ENCODE measurements at places on chromosomes 4 and X.

DNA sequence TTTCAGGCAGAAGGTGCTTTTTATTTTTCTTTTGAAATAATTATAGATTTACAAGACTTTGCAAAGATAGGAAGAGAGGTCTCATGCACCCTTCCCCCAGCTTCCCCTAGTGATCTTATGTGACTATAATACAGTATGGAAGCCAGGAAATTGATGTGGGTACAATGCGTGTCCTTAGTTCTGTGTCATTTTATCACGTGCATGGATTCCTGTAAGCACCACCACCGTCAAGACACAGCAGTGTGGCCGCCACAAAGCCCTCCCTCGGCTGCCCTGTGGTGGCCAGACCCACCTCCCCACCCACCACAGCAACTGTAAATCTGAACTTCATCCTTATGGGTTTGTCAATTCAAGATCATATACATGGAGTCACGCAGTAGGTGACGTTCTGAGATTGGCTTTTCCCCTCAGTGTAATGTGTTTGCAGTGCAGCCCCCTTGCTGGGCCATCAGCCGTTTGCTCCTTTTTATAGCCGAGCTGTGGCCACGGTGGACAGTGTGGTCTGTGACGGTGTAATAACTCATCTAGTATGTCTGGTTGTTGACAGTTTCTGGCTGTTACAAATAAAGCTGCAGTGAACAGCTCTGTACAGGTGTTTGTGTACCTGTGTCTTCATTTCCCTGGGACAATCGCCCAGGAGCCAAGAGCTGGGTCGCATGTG lies 10.9 kb upstream of the HTRA3 start:
- DNase-seq = no peak

- no peak for DNase-seq
These were observed 8.9 kb upstream of the CDKL2 start for GRCh38 chr4:75639124-75639695.

- peak; percentile 87 for DNase-seq
These were observed 393.1 kb upstream of the ZFP42 start for GRCh38 chr4:187602339-187603092.

DNA sequence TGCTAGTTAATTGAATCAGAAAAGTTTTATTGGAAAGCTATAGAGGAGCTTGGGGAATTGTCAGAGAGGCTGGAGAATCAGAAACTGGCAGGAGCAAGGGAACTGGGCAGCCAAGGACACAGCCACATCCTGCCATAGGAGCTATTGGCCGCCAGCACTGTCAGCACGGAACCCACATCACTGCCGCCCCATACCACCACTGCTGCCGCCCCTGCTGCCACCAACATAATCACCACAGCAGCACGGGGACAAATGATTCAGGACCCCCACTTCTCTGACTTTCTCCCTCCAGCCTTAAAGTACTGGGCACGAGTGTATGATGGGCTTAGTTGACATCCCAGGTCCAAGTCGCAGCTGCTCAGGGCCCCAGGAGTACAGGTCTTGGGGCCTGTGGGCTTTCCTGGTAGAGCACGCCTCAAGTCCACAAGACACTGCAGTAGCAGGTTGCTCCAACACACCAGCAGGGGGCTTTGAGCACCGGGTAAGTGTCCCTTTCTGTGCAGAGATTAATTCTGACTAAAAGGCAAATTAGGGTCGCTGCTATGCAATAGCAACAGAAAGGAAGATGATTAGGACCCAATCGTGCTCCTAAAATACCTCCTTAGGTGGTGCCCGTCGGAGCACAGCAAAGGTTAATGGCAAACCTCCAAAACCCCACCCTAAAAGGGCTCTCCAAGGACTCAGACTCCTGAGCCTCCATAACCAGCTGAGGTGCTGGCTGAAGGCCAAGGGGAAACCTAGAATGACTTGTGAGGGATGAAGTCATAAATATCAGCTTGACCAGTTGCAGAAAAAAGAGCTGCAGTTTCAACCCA lies 6.9 kb downstream of the PJA1 start:
- peak; percentile 47 for DNase-seq

DNA sequence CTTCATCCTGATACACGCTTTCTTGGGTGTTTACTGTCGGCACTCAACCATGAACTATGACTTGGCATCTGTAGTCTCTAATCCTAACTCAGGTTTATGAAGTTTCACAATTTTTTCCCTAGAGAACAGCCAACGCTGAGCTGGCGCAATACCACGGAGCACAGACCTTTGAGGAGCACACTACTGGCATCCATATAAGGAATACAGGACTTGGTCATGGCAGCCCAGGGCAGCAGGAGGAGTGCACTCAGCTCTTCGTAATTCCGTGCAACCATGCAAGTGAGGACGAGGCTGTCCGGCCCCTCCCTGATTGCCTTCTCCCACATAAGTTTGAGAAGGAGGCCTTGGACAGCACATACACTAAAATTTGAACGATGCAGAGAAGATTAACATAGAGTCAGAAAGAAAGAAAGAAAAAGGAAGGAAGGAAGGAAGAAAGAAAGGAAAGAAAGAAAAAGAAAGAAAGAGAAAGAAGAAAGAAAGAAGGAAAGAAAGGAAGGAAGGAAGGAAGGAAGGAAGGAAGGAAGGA lies 41.0 kb upstream of the PDLIM5 start:
- DNase-seq = peak; percentile 44

DNA sequence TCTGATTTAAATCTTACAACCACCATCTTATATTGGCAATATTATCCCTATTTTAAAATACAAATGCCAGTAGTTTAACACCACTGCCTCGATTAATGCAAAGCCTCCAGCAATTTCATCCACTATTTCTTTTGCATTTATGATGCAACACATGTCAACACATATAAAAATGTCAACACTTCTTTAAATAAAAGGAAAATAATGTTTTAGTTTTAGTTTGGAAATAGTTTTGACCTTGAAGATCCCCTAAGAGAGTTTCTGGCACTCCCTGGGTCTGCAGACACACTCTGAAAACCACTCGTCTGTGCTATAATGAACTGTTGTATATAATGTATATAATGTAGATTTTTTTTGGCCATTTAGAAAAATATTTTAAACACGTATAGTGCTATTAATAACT lies 99.0 kb downstream of the CAMK2D start:
- DNase-seq = no peak

DNA sequence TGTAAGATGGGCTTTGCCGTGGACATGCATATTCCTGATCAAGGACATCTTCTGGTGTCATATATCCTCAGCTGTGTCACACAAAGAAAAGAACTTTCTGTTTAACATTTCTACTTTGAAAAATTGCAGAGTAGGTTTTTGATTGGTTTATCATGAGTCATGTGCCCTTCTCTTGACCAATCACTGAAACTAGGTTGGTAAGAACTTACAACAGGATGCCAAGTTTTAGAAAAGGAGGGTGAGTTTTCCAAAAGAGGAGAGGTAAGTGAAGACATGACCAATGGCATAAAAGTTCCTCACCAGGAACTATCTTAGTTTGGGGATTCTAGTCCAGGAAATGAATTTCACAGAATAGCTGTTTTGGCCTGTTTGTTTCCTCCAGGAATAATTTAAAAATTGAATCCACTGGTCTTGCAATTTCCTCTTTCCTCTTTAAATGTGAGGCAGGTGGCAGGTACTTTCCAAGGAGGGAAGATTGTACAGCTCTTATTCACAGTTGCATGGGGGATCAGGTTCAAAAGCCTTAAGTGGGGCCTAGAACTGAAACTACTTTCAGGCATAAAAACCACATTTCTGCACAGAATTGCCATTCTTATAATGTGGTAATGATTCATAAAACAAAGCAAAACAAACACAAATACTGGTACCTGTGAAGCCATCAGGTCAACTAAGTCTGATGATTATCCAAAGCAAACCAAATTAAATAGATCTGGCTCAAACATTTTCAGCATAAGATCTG lies 1114.5 kb upstream of the LCORL start:
- DNase-seq = no peak

GRCh38 chrX:33160273-33160672 lies 51.1 kb downstream of the DMD start:
- DNase-seq = no peak

- DNase-seq = peak; percentile 48
These were observed 43.5 kb downstream of the NUDT9 start for GRCh38 chr4:87465739-87466366.

- no peak for DNase-seq
These were observed 18.4 kb downstream of the GUCY1A1 start for GRCh38 chr4:155684892-155685541.

DNA sequence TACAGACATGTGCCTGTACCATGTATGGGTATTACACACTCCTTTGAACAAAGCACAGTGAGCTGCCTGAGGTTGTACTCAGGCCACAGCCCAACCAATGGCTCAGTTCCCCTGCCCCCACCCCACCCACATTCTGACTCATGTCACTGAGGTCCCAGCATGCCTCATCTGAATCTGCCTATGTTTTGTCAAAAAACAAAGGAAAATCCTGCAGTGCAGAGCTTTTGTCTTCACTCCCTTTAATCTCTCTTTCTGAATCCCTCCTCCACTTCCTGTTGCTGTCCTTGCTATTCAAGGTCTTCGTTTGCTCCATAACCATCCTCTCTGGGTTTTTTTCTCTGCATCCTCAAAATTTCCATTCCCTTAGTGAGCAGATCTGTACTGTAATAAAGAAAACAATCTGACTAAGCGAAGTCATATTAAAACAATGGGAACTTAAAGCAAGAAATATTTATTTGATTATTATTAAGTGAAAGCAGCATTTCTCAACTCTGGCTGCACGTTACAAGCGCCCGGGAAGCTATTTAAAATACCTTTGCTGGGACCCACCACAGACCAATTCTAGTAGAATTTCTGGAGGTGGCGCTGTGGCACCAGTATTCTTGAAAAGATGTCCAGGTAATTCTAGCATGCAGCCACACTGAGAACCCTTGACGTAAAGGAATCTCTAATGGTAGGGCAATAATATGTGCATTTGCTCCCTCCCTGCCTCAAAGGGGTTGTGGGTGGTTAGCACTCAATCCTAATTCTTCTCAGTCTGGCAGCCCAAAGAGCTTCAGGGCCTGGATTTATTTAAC lies 8.7 kb downstream of the GUCY2F start:
- DNase-seq = peak; percentile 81

- no peak for DNase-seq
These were observed 61.6 kb downstream of the UBE2K start for GRCh38 chr4:39759569-39759968.

GRCh38 chr4:73189274-73189810 lies 69.3 kb downstream of the ANKRD17 start:
- no peak for DNase-seq

DNA sequence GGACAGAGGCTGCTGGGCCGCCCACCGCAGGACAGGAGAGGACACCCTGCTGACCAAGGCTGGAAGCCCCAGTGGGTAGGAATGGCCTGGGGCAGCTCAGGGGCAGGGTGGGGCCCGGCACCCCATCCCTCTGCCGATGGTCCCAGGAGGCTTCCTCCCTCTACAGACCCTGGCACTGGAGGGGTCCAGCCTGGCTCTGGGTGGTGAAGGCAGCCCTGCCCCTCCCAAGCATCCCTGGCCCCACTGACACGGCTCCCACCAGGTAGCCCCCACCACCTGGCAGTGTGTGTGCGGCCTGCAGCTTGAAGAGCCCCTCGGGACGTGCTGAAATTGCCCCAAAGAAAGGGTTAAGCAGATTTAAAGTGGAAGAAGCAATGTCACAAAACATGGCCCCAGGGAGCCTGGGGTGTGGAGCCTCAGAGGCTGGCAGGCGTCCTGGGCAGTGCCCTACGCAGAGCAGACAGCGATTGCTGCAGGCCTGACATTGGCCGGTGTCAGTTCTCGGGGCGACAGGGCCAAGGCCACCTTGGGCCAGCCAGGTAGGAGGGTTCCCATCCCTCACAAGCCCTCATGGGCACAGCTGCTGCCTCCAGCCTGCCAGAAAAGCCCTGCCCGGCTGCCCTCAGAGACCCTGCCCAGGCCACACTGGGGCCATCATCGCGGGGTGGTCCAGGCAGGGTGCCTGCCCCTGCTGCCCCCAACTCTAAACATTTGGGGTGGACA lies 80.5 kb downstream of the FAM53A start:
- no peak for DNase-seq

DNA sequence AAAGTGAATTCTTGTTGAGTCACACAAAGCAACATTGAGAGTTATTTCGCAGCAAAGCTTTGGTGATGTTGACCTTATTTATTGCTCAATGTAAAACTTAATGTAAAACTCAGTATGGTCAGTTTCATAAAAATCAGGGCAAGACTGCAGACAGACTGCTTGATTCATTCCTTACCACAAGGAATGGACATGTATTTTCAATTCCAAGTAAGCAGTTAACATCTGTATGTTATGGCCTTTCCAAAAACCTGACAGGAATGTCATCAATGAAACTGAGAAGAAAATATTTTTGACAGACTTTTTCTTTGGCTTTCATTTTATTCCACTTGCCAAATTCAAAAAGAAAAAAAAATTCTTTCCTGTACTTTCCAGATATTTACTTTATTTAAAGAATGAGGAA lies 488.3 kb downstream of the ANKRD50 start:
- DNase-seq = no peak

GRCh38 chrX:56947699-56948098 lies 47.6 kb downstream of the SPIN3 start:
- no peak for DNase-seq

GRCh38 chr4:21819086-21819485 lies 129.5 kb downstream of the KCNIP4 start:
- DNase-seq = peak; percentile 29

- DNase-seq = peak; percentile 14
These were observed 76.4 kb downstream of the CLCN4 start for GRCh38 chrX:10233173-10233572.

GRCh38 chr4:38075370-38076152 lies 115.4 kb downstream of the PTTG2 start:
- DNase-seq = no peak

- no peak for DNase-seq
These were observed 725.5 kb upstream of the ATOH1 start for GRCh38 chr4:93103042-93103441.

DNA sequence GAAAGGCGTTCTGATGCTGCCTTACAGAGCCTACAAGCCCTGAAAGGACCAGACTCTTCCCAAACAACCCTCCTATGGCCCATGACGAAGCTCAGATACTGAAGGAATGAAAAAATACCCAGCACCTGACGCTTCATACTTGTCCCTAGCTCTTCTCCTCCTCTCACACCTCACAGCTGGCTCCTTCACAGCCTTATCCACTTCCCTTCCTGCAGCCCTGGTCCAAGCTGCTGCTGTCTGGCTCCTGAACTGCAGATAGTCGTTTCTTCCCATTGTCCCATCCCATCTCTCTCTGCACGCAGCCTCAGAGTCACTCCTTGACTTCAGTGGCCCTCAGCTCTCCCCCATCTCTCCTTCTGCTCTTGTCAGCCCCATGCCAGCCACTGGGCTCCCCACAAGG lies 56.6 kb downstream of the FAM193A start:
- no peak for DNase-seq

- DNase-seq = no peak
These were observed 42.4 kb downstream of the HTR2C start for GRCh38 chrX:114626323-114626722.

- no peak for DNase-seq
These were observed 480.4 kb downstream of the ACTRT1 start for GRCh38 chrX:127571834-127572233.

- peak; percentile 27 for DNase-seq
These were observed 20.6 kb downstream of the ZDHHC9 start for GRCh38 chrX:129823115-129823514.

DNA sequence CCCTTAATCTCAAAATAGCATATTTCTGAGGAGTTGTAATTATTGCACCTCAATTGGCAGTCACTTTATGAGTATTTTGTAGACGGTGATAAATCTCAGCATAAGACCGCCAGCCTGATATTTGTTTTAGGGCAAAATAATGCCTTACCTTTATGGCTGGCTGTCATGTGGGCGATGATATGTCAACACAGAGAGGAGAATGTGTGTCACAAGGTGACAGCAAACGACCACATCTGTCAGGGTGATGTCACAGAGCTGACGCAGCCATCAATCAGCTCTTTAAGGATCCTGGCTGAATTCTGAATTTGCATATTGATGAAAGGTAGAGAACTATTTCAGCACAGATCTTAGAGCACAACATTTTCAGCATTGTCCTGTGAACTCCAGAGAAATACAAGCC lies 209.7 kb downstream of the CEP135 start:
- no peak for DNase-seq
